ENCODE measurements at places on chromosomes 1 and 21.

- no peak for DNase-seq
These were observed 14.3 kb upstream of the KRTAP19-8 start for GRCh38 chr21:31052489-31053142.

DNA sequence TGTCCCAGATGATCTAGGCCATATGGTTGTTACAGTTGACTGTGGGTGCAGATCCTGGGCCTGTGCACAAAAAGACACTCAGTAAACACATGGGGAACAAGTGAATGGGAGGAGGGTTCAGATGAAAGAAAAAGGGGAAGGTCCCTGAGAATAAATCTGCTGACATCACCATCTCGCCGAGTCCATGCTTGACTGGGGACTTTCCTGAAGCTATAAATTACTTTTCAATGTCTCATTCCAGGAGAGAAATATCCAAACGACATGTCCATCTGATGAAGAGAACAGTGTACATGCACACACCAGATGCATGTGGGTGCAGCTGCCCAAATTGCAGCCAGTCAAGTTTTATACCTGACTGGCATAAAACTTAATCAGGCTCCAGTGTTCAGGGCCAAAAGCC lies 109.0 kb downstream of the HIVEP3 start:
- no peak for DNase-seq

DNA sequence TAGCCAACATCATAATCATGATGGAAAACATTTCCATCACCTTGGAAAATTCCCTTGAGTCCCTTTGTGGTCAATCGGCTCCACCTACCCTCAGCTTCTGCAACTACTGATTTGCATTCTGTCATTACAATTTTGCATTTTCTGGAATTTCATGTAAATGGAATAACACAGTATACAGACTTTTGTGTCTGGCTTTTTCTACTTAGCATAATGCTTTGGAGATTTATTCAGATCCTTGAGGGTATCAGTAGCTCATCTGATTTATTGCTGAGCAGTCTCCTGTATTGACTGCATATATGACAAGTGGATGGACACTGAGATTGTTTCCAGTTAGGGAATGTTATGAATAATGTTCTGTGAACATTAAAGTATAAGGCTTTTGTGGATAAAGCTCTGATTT lies 358.3 kb downstream of the USP25 start:
- DNase-seq, result no peak

GRCh38 chr1:243917177-243917862 lies 67.3 kb upstream of the AKT3 start:
- DNase-seq, result peak; percentile 35

GRCh38 chr1:100266741-100267140 lies 725 bp downstream of the RTCA start:
- no peak for DNase-seq

GRCh38 chr1:242139442-242139841 lies 140.5 kb upstream of the MAP1LC3C start:
- DNase-seq, result no peak

GRCh38 chr1:10975567-10976326 lies 36.7 kb upstream of the TARDBP start:
- no peak for DNase-seq

DNA sequence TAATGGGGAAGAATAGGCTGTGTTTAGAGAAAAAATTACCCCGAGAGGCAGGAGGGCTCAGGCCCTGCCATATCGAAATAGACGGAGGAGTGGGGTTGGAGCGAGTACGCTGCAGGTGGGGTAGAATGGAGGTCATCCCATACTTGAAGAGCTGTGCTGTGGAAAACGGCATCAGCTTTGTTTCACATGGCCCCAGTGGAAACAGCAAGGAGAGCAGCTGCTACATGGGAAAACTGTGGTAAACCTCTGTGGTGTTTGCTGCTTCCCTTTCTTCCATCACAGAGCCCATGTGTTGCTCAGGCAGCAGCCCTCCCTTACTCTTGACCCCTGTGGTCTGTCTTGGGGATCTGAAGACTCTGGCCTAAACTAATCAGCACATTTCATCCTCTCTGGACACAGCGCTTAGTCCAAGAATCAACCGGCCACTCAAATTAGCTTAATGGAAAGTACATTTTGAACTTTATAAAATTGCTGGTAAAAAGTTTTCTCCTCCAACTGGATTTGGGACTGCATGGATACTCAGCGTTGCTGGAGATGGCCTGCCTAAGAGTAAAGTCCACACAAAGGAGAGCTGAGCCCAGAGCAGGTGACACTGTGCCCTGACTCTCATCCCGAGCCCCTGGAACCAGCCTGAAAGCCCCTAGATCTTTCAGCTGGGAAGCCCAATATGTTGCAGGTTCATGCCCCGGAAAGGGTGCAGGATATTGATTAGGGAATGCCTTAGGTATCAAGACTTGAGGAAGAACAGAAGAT lies 127.1 kb upstream of the GADD45A start:
- DNase-seq, result no peak

DNA sequence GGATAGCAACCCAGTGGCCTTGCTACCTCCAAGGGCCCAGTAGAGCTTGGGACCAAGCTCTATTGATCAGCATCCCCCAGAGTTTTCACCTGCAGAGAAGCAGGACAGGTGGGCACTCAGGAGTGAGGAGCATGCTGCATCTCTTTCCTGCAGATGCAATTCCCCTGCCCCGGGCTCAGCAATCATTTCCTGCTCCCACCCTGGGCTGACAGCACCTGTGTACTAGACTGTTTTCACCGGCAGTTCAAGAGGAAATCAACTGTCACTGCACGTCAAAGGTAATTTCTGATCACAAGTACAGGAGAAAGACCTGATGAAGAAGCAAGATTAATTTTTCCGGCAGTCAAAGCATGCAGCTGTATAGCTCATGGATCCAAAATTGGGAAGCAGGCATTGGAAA lies 8.8 kb upstream of the NT5C1A start:
- DNase-seq, result no peak

DNA sequence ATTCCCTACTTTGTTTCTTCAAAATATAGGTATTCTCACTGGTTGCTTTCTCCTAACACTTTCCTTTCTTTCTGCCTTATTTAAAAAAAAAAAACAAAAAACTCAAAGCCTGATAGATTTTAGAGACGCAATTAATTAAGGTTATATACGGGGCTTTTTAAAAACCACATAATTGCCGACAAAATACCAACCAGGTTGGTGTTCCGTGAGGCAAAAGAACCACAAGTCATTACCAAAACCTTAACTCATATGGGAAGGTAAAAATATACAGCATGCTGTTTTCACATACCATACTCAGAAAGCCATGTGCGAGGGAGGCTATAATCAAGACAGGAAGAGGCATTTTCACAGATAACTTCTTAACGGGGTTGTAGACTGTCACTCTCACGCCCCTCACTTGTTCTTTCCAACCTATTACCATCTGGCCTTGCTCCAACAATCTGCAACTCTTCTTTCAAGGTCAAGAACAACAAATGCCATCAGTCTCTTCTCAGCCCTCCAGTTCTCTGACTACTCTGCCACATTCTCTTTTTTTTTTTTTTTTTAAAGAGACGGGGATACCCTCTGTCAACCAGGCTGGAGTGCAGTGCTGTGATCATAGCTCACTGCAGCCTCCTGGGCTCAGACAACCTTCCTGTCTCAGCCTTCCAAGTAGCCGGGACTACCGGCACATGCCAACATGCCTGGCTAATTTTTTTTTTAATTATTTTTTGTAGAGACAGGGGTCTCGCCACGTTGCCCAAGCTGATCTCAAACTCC lies 102.6 kb downstream of the APP start:
- DNase-seq, result no peak
